ENCODE measurements at places on chromosomes 1 and 21.

DNA sequence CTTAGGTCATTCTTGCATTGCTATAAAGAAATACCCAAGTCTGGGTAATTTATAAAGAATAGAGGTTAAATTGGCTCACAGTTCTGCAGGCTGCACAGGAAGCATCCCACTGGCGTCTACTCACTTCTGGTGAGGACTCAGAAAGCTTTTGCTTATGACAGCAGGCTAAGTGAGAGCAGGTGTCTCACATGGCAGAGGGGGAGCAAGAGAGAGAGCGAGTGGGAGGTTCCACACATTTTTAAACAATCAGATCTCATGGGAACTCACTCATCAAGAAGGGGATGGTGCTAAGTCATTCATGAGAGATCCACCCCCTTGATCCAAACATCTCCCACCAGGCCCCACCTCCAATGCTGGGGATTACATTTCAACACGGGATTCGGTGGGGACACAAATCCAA is 13.6 kb upstream of the RGS4 start:
- no peak for DNase-seq

DNA sequence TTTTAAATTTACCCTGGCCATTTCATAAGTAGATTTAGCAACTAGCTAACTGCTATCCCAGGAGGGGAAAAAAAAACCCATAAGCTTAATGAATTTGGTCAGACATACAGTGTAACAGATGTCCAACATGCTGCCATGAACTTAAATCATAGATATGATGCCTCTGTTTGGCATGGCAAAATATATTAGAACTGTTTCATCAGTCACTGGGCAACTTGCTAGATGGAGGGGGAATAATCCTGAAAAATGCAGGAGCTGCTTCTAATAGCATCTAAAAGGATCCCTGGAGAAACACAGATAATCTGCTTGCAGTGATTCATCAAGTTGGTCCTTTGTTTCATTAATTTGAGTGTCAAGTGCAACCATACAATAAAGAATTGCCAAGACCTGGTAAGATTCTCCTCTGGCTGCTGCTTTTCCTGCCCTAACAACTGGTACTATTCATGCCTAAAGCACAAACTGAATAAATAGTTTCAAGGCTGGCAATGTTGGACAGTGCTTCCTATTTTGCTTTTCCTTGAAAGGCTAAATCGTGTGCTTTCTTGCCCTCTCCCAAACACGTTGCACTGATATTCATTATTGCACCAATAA is 1.5 kb upstream of the ST6GALNAC5 start:
- DNase-seq = no peak

DNA sequence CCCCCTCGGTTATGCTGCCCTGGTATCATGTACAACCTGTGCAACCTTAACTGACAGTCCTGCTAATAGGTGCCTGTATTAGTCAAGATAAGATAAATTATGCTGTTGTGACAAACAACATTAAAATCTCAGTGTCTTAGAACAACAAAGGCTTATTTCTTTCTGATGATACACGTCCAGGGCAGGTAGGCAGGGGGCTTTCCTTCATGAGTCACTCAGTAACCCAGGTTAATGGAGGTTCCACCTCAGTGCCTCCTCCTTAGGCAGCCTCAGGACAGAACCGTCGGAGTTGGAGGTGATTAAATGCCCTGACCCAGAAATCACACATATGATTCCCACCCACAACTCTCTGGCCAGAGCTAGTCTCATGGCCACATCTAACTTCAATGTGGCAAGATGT is 94.6 kb upstream of the CASZ1 start:
- no peak for DNase-seq

DNA sequence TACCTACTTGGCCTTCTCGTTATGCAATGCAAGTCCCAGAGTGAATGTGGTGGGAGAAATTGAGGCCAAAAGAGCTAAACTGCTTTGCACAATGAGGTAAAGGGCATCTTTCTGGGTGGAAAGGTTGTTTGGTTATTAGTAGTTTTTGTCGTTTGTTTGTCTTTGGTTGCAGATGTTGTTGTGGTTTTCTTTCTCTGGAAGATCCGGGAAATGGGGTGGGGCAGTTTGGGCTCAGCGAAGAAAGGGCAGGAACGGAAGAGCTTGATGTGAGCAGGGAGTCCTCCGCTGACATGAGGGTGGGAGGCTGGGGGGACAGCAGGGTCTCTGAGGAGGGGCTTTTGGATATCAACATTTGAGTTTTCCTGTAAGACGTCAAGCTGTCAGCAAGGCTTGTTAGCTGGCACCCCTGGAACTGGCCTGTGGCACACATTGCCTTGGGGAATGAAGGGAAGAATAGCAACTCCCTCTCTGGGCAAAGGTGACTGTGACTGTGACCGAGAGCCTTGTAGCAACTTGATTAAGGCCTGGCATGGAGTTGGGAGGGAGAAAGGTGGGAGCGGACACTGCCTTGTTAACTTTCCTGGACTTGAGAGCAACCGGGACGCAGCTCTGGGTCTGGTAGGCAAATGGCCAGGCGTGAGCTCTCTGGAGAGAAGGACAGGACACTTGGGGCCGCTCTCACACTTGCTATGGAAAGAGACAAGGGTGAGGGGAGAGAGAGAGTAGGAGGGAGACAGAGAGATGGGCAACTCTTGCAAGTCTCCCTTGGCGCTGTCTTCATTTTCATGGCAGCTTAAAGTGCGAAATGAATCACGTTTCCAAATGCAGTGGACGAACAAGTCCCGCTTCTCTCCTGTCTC is 15.4 kb upstream of the OPRD1 start:
- no peak for DNase-seq

DNA sequence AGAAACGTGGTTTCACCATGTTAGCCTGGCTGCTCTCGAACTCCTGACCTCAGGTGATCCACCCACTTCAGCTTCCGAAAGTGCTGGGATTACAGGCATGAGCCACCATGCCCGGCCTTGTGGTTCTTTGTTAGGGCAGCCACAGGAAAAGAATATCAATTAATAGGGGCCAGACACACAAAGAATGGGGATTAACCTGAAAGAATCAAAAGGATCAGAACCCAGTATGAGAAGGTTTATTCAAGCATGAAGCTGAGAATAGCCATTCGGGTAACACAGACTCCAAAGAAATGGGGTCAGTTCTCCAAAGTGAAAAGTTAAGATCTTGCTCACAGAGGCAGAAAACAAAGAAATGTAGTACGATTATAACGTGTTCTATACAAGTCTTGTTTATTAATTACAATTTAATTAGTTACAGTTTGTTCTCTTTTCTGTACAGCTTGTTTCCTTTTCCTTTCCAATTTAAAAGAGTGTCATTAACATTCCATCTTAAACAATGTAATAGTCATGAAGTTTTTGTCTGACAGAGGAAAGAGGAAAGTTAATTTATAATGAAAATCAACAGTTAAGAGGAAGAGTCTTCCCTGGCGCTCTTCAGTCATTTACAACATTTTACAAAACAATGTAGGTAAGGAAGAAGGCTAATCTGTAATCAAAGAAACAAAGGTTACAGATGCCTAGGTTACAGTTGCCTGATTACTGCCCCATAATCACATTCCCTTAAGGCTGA is 51.3 kb upstream of the SLC45A1 start:
- no peak for DNase-seq
